H9 (cell line): ENCODE measurements at places on chromosomes 5 and 9.

GRCh38 chr9:101098392-101098791 is 69.9 kb downstream of the PLPPR1 start:
- DNase-seq, result peak; percentile 66

- no peak for DNase-seq
Measured at GRCh38 chr5:57085306-57086081, 88.4 kb upstream of the GPBP1 start.

DNA sequence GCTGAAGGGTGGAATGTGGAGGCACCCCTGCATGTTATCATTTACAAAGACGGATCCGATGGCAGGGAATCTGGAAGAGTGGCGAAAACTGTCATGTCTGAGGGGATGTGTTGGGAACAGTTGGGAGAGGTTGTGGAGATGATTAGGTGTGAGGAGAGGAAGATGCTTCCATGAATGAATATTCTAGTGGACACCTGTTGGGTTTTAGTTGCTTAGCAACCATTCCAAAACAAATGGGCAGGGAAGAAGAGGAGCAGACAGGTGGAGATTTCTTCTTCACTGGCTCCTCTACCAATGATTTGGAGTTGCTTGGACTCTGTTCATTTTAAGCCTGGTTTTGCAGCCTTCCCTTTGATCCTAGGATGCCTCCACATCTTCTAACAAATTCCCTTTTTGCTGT is 465.3 kb upstream of the CLINT1 start:
- no peak for DNase-seq

GRCh38 chr9:112869041-112869529 is 21.6 kb downstream of the SLC46A2 start:
- no peak for DNase-seq

GRCh38 chr5:14869668-14870164 is 1.9 kb downstream of the ANKH start:
- no peak for DNase-seq

- DNase-seq, result no peak
Measured at GRCh38 chr9:134537951-134538641, 103.5 kb upstream of the COL5A1 start.

DNA sequence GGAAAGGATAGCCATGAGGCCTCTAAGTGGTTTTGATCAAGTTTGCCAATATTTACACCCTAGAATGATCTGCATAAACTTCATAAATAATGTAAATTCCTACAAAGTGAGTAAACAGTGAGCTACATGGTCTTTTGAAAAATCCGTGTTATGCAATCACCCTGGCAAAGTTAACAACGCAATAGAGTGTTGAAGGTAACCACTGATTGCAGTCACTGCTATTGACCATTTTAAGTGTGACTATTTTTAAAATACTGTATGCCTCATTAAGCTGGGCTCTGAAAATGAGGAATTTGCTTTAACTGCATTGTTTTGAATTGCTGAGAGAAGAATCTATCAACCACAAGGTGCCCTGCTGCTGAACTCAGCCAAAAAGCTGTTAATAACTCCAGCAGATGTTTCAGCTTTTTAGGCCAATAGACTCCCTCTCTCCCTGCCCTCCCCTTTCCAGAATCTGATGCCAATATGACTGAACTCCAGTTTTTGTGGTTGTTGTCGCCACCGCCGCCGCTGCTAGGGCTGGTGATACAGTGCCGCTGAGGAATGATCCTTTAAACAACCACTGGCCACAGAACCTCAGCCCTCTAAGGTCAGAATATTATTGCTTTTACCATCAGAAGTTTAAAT is 35.3 kb upstream of the SMARCA2 start:
- DNase-seq, result no peak

DNA sequence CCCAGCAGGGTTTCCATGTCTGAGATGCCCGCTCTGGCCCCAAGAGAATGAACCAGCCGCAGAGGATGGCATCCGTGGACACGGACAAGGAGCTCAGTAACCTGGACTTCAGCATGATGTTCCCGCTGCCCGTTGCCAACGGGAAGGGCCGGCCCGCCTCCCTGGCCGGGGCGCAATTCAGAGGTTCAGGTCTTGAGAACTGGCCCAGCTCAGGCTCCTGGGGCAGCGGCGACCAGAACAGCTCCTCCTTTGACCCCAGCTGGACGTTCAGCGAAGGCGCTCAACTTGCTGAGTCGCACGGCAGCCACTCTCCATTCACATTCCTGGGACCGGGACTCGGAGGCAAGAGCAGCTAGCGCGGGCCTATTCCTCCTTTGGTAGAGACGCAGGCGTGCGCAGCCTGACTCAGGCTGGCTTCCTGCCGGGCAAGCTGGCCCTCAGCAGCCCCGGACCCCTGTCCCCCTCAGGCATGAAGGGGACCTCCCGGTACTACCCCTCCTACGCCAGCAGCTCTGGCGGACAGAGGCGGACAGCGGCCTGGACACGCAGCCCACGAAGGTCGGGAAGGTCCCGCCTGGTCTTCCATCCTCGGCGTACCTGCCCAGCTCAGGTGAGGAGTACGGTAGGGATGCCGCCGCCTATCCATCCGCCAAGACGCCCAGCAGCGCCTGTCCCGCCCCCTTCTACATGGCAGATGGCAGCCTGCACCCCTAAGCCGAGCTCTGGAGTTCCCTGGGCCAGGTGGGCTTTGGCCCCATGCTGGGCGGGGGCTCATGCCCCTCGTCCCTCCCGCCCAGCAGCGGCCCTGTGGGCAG is 74.4 kb downstream of the INSL6 start:
- DNase-seq, result peak; percentile 26

GRCh38 chr9:101030086-101030391 is 1.5 kb downstream of the PLPPR1 start:
- no peak for DNase-seq

GRCh38 chr5:176458904-176459561 is 10.8 kb downstream of the FAF2 start:
- DNase-seq, result no peak

DNA sequence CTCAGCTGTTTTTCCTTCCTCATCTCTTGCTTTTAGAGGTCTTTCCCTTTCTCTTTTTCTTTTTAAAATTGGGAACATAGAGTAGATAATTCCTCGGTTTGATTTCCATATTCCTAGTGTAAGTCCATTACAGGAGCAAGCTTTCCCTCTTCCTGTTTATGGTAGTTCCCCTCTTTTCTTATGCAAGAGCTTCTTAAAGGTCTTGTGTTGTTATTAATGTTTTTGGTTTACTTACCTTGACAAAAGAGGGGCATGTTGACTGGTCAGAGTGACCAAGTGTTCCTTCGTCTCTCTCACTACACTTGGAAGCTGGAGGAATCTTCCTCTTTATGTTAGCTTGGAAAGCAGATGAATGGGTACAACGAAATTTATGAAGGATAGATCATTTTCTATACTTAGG is 8.3 kb downstream of the ATG10 start:
- no peak for DNase-seq

DNA sequence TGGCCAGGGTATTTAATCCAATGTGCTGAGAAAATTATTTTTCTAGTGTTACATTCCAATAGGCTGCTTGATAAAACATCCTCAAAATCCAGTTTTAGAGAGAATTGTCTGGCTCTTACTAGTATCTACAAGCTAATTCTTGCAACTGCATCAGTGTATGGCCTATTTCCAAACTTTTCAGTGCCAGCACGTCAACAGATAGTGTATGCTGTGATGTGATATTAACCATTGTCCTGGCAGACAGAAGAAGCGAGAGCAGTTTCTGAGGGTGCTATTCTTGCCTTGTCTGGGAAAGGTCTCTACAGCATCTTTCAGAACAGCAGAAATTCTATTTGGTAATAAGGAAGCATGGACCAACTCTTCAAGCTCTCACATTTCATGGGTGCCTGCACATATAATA is 174.2 kb upstream of the CDH12 start:
- DNase-seq, result no peak

DNA sequence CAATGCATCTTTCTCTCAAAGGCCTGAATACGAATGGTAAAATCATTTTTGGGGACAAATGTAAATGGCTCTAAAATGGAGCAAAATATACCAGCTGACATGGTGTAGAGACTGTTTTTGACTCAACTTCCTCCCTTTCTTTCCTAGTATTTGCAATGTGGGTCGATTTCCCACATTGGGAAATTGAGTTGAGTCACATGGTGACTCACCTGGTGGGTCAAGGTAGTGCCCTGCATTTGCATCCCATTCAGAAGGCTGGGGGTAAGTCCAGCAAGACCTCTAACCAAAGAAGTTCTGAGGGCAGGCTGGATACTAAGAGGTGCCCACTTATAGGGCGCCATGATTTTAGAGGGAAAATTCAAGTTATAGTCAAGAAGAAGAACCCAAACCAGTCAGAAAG is 179.6 kb upstream of the MPDZ start:
- no peak for DNase-seq

- no peak for DNase-seq
Measured at GRCh38 chr5:174731214-174732035, 7.0 kb downstream of the MSX2 start.

DNA sequence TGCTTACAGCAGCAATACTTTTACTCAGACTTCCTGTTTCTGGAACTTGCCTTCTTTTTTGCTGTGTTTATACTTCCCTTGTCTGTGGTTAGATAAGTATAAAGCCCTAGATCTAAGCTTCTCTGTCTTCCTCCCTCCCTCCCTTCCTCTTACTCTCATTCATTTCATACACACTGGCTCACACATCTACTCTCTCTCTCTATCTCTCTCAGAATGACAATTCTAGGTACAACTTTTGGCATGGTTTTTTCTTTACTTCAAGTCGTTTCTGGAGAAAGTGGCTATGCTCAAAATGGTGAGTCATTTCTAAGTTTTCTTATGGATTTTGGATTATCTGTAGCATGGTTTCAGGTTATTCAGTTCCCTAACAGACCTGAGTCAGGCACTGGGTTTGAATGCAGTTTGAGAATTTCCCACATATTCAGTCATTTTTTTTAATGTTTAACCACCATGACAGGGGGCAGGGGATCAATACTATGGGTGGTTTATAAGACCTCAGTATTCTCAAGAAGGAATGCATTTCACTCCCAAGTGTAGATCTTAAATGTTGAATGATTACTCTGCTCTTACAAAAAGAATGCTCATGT is at the start of gene IL7R:
TSS of gene IL7R (plus strand) at position 127 of the 587 bp plus-strand sequence. CDS start at position 214, 87 bp downstream.
- DNase-seq, result no peak

GRCh38 chr9:98558575-98558974 is 150.2 kb downstream of the GABBR2 start:
- no peak for DNase-seq

DNA sequence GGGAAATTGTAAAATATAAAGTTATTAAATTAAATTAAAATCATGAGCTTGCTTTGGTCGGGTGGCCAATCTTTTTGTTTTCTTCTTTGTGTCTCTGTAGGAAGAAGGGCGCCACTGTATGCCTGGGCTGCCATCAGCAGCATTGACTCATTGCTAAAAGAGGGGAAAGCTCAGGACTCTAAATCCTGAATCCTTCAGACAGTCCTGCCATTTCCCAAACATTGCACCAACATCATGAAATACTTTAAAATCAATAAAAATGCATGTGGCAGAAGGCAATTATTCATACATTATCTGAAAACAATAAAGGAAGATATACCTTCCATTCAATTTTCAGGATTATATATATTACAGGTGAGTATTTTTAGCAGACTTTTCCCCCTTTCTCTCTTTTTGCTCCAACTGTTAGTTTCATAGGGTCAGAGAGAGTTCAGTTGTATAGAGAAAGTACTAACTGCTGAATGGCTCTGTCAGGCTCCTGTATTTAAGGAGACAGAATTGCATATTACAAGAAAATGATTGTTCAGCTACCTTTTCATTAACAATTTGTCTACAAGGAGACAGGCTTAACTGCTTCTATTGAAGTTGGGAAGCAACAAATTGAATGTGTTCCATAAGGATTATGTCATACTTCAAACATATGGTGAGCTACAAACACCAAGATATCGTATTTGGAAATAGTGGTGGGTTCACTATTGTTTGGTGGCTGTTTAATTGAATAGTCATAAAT is 95.7 kb downstream of the ATPSCKMT start:
- no peak for DNase-seq

GRCh38 chr9:138013836-138014562 is 136.4 kb downstream of the CACNA1B start:
- no peak for DNase-seq

- no peak for DNase-seq
Measured at GRCh38 chr9:3238236-3238635, 287.6 kb downstream of the RFX3 start.

- peak; percentile 76 for DNase-seq
Measured at GRCh38 chr5:120465436-120465961, 1.4 kb downstream of the PRR16 start.

DNA sequence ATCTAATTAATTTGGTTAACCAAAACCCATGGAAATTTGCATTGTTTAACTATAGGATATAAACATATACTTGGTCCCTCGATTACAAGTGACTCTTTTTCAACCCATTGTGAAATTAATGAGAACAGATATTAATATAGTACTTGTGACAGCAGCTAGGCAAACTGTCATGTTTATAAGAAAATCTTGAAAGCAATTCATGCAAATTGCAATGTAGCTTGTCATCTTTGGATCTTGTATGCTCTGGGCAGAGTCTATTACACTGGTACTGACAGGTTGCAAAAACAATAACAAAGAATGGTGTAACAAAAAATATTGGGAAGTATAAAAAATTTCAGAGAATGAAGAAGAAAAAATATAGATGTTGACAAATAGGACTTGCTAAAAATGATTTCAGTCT is 941.0 kb downstream of the DNAH5 start:
- DNase-seq, result no peak

GRCh38 chr5:115888027-115888426 is 46.3 kb downstream of the AP3S1 start:
- no peak for DNase-seq

GRCh38 chr5:170420806-170421412 is 31.7 kb upstream of the KCNMB1 start:
- DNase-seq, result peak; percentile 82

DNA sequence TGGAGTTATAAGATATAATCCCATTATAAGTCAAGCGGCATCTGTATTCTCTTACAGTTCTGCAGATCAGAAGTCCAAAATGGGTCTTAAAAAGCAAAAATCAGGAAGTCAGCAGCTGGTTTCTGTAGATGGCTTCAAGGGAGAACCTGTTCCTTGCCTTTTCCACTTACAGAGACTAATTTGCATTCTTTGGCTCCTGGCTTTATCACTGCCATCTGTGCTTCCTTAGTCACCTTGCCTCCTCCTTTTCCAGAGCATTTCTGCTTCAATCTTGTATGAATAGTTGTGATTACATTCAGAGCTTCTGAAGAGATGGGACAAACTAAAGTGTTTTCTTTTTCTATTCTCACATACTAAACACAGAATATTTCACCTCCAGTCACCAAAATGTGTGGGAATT is 647.3 kb upstream of the GRAMD2B start:
- no peak for DNase-seq

- DNase-seq, result no peak
Measured at GRCh38 chr9:93037476-93037971, 21.0 kb upstream of the SUSD3 start.
